ENCODE measurements at places on chromosomes 5 and 9.
A peak's percentile ranks its signal among the peaks of the same experiment; 100 is the strongest.

- DNase-seq = no peak
These were observed 39.6 kb downstream of the CTSL start for GRCh38 chr9:87765521-87765920.

DNA sequence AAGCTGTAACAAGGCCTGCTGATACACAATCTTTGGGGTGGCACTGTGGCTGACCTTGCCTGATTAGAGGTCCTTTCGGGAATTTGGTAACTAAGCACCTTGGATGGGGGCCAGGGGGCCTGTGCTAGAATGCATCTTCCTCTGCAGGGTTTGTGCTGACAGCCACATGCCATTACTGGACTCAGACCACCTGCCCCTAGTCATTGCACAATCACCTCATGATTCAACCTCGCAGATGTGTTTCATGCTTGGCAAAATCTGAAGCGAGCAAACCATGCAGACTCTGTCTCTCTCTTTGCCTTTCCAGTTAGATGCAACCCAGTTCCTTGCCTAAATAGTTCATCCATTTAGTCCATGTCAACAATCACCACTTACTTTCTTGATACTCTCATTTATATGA is 96.5 kb upstream of the ERCC6L2 start:
- DNase-seq = no peak

- no peak for DNase-seq
These were observed 217.1 kb downstream of the TSSK1B start for GRCh38 chr5:113217619-113218184.

- no peak for DNase-seq
These were observed 21.8 kb upstream of the SLC12A7 start for GRCh38 chr5:1133510-1134201.

DNA sequence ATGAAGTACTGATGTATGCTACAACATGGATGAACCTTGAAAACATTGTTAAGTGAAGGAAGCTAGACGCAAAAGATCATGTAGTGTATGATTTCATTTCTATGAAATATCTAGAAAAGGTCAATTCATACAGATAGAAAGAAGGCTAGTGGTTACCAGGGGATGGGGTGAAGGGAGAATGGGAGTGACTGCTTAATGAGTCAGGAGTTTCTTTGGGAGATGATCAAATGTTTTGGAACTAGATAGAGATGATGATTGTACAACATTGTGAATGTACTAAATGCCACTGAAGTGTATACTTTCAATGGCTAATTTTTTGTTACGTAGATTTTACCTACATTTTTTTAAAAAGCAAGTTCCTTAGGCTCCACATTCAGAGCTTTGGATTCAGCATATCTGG is 14.9 kb upstream of the DELE1 start:
- DNase-seq = no peak

- DNase-seq = no peak
These were observed 44.8 kb downstream of the CDK7 start for GRCh38 chr5:69279517-69279916.

GRCh38 chr9:89814340-89815040 is 209.7 kb downstream of the GADD45G start:
- peak; percentile 41 for DNase-seq

DNA sequence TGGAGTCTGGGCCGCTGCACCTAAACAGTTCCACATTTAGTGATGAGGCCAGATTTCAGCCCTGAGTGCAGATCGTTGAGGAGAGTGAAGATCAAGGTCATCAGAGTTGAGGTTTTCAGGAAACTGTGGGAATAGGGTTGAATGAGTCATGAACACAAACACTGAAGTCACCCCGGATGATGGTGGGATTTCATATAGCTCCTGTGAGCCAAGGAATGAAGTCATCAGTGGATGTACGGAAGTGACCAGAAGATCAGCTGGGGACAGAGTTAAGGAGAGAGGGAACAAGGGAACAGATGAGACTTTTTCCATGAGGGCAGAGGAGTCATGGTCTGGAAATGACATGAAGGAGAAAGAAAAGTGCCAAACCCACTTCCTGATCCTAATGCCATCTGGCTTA is 36.5 kb downstream of the PALM2AKAP2 start:
- DNase-seq = no peak
